ENCODE measurements at places on chromosomes 2 and 18.

- no peak for DNase-seq
These were observed 35.1 kb upstream of the YWHAQ start for GRCh38 chr2:9665898-9666297.

DNA sequence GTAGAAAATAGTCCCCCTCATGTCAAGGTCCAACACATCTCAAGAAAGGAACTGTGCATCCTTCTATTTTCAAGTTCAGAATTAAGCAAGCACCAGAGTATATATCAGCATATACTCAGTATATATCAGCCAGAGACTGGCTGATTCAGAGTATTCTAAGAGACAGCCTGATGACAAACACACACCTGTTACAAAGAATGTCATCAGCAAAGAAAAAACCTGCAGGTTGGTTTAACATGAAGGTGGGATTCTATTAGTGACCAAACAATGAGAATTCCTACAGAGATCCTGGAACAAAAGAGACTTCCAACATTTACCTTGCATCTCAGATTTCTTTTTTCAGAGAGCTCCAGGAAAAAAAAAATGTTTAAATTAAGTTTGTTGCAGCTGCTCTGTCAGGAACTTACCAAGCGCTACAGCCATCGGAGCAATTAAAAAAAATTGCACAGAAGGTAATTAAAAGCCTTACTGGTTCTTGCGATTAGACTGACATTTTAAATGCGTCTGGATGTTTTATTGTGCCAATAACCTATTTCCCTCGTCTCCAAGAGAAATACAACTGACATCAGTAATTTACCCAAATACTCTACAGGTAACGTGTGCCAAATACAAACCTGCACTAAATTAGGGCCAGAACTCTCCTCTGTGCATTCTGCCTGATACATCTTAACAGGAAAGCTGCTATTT, 218.1 kb downstream of the HNMT start:
- no peak for DNase-seq

- no peak for DNase-seq
These were observed 155.4 kb upstream of the LHCGR start for GRCh38 chr2:48910961-48911360.

DNA sequence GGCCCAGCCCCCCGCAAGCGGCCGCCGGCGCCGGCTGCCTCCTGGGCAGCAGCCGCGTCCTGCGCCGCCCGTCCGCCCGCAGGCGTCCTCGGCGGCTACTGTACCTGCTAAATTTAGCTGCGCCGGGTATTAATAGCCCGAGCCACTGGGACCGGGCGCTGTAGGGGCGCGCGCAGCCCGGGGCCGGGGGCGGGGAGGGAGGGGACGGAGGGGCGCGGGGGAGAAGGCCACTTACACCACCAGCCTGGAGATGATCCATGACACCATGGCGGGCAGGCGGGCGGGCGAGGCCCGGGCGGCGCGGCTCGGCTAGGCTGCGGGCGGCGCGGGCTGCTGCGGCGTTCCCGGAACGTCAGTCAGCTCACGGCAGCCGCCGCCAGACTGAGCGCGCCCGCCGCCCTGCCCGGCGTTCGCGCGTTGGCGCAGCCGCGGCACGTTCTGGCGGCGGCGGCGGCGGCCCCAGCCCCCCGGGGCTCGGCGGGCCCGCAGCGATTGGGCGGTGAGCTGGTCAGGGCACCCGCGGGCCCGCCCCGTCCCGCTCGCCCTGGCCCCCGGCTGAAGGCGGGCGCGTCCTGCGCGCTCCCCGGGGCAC, at the start of gene REEP1:
Gene REEP1 (minus strand): TSS at position 383 of the 592 bp plus-strand sequence. CDS start 116 bp downstream, at position 267.
- DNase-seq = no peak

DNA sequence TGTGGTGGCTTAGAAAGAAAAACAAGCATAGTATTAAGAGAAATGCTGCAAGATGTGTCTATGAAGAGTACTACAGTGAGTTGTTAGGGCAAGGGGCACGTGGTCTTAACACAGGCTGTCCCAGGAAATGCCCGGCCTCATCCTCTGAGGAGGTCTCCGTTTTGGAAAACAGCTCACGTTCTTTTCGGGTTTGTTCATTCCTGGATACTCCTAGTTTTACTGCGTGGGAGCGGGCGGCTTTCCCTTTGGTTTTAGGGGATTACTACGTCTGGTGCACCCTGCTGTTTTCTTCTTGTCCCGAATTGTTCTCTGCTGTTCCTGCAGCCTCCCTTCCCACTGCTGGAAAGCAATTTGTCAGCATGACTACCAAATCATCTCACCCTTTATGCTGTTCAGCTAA, 55.5 kb upstream of the RAB6D start:
- no peak for DNase-seq

Data from T-helper 17 cell (primary cell).